ENCODE measurements at places on chromosomes 1 and 21. TPM values are rescaled to one million over a fixed set of nuclear protein-coding genes. Genes with fewer than 3 reads are reported as not detected.

The CLCA1 gene
- 1.5 TPM for total RNA-seq

The ADAMTS1 gene
- 532 TPM for total RNA-seq

The FCRL2 gene
- total RNA-seq = not detected

The IL23R gene
- not detected for total RNA-seq

The LY9 gene
- 0.48 TPM for total RNA-seq

GRCh38 chr1:234216116-234216703, 157.0 kb upstream of the COA6 start:
- no peaks in the 10 kb centered on the region for H3K4me1 ChIP-seq
- H3K4me3 ChIP-seq = no peak overlapping the region
- no peak for DNase-seq
- no peaks in the 10 kb centered on the region for H3K27me3 ChIP-seq
- no peaks in the 10 kb centered on the region for H3K36me3 ChIP-seq
- no peak overlapping the region for H3K27ac ChIP-seq

DNA sequence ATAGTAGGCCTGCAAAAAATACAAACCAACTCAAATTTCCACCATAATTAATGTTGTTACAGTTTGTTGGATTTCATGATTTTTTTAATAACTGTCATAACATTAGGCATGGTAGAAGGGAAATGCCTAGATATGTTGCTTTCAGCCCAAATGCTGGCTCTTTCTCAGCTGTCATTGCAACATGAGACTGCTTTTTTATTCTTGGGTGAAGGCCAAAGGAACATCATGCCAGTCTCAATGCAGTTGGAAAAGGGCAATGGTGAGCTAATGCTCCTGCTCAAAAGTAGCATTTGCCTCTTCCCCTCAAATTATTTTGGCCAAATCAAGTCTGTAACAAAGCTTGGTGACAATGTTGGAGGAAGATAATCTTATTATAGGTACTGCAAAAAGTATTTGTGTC, 877.7 kb upstream of the PRMT6 start:
- H3K36me3 ChIP-seq = no peaks in the 10 kb centered on the region
- no peaks in the 10 kb centered on the region for H3K4me1 ChIP-seq

- H3K27me3 ChIP-seq = no peaks in the 10 kb centered on the region
- peaks cover 4% of the 10 kb centered on the region for H3K4me1 ChIP-seq
- DNase-seq = no peak
- H3K4me3 ChIP-seq = peak overlapping the region; percentile 60
- H3K36me3 ChIP-seq = no peaks in the 10 kb centered on the region
Observed at GRCh38 chr1:101237229-101237837, 514 bp downstream of the S1PR1 start.

DNA sequence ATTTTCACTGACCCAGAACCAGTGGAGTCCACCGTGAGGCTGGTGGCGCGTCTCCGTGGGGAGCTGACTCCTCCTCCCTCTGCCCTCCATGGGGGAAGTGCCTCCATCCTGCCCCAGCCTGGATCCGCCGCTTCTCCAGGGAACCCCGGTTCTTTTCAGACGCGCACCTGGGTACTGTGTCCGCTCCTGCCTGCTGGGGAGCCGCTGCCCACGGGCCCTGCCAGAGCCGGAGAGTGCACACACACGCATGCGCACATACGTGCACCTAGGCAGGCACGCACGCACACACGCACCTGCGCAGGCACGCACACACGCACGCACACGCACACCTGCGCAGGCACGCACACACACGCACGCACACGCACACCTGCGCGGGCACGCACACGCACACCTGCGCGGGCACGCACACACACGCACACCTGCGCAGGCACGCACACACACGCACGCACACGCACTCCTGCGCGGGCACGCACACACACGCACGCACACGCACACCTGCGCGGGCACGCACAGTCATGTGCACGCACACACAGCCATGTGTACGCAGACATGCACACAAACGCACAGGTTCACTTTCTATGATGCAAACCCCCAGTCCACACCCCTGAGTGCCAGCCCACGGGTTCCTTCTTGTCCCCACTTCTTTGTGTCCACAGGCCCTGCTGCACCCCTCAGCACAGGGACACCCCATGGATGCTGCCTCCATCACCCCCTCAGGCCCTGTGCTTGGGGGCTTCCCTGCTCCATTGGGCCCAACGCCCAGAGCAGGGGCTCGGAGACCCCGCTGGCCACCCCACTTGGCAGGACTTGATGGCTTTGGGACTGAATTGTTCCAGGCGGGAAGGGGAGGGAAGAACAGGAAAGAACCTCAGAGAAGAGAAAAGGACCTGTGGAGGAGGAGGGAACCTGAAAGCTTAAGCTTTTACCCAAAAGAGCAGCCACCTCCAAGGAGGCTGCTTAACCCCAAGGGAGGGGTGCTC, 42.7 kb downstream of the MORN1 start:
- H3K27me3 ChIP-seq = no peaks in the 10 kb centered on the region
- H3K4me1 ChIP-seq = no peaks in the 10 kb centered on the region
- H3K4me3 ChIP-seq = no peak overlapping the region
- no peaks in the 10 kb centered on the region for H3K36me3 ChIP-seq
- H3K27ac ChIP-seq = no peak overlapping the region

DNA sequence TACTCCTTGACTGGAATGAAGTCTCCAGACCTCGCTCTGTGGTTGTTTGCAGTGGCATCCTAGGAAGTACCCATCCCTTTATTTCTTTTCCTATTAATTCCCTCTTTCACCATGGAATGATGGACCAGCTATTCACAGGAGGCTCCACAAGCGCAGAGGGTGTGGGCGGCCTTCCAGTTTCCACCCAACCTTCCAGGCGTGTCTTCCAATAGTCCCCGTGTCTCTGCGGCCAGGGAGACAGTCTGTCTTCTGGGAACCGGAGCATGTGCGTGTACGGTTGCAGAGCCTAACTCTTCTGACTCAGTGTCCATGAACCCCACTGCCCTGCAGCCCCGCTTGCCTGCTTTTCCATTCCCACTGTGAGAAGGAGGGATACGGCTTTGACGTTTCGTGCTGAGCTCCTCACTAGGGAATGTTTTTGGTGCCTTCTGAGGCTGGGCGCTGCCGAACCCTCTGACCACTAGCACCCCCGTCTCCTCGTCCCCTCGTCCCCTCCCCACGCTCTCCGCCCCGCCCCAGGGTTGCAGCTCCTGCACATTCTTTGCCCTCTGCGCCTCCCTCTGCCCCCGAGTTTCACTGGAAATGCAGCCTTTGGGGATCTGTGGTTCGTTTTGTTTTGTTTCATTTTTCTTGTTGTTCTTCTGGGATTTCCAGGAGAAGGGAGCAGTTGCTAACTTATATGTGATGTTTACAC, 26.3 kb upstream of the FAM3B start:
- DNase-seq = no peak
- H3K4me1 ChIP-seq = peaks cover 2% of the 10 kb centered on the region
- no peak overlapping the region for H3K4me3 ChIP-seq

GRCh38 chr1:186682736-186683135, 2.5 kb upstream of the PTGS2 start:
- H3K4me3 ChIP-seq = no peak overlapping the region
- H3K36me3 ChIP-seq = no peaks in the 10 kb centered on the region
- no peak for DNase-seq
- H3K27me3 ChIP-seq = no peaks in the 10 kb centered on the region

GRCh38 chr1:83920320-83920719, 78.6 kb downstream of the TTLL7 start:
- no peaks in the 10 kb centered on the region for H3K4me1 ChIP-seq
- DNase-seq = no peak
- H3K36me3 ChIP-seq = no peaks in the 10 kb centered on the region
- no peaks in the 10 kb centered on the region for H3K27me3 ChIP-seq
- no peak overlapping the region for H3K4me3 ChIP-seq
- H3K27ac ChIP-seq = no peak overlapping the region

- H3K27ac ChIP-seq = no peak overlapping the region
- H3K4me3 ChIP-seq = peak overlapping the region; percentile 87
- H3K4me1 ChIP-seq = peaks cover 8% of the 10 kb centered on the region
- no peaks in the 10 kb centered on the region for H3K36me3 ChIP-seq
- no peaks in the 10 kb centered on the region for H3K27me3 ChIP-seq
Observed at GRCh38 chr1:235127203-235127602, 1.4 kb downstream of the TOMM20 start.

DNA sequence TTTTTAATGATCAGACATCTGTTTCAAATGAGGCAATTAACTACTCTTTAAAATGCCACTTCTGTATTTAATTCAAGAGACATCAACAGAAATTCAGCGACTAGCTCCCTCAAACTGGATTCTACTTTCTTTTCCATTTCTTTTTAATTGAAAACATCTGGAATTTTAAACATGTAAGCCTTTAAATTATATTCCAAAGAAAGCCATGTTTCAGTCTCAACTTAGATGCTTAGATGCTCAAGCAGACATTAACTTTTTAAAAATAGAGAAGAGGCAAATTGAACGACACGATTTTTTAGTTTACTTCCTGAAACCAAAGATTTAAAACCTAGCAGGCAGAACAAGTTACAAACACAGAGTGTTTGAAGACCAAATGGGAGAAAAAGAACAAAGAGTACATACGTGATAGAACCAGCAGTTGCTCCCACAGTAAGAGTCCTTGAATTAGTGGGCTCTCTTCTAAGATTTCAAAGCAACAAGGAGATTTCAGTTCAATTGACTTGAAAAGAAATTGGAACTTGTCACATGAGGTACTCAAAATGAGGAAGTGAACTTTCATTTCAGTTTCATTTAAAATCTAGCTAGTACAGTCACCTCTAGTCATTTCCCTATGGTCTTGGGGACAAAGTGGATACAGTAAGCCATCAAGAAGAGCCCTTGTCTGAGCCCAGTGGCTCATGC, at the start of gene CTSS:
TSS of gene CTSS (minus strand) at position 483 of the 681 bp plus-strand sequence. CDS start 1,015 bp downstream, outside the sequence.
- no peaks in the 10 kb centered on the region for H3K27me3 ChIP-seq
- H3K27ac ChIP-seq = no peak within 1 kb of the TSS

GRCh38 chr1:52186449-52186848, 44.6 kb downstream of the ZFYVE9 start:
- H3K36me3 ChIP-seq = no peaks in the 10 kb centered on the region
- H3K27me3 ChIP-seq = no peaks in the 10 kb centered on the region
- no peak overlapping the region for H3K4me3 ChIP-seq
- no peak overlapping the region for H3K27ac ChIP-seq
- no peak for DNase-seq
- H3K4me1 ChIP-seq = peaks cover 10% of the 10 kb centered on the region

Data from ovary (tissue), 10 donors.